ENCODE measurements at places on chromosomes 4 and X.

DNA sequence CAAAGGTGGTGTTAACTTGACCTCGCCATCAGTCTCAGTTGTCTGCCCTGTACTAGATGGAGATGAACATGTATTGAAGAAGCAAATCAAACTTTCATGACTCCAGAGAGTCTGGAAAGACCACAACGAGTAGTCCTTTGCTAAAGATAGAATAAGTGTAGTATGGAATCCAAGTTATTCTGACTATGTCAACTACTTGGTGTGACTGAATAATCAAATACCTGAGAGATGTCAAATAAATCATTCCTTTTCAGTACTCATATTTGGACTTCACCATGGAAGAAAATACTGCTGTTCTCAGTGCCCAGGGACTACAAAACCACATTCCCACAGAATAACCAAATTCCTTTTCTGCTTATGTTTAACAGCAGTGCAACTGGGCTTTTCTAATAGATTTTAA is 161.2 kb upstream of the SPRY1 start:
- no peak for DNase-seq

DNA sequence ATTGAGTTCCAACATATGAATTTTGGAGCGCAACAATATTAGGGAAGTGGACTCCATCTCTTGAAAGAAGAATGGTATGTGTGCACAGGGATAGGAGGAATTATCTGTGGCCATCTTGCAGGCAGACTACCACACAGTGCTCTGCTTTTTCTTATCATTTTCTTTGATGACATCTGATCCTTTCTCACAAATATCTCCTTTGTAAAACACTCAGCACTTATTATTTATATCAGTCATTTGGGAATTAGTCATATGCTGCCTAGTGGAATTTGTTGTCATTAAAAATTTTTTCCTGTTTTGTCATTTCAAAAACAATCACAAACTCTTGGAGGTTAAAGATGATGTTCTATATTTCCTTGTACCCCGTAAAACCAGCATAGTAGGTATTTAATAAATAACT is 444.3 kb upstream of the ATOH1 start:
- no peak for DNase-seq

- no peak for DNase-seq
Observed at GRCh38 chrX:11458170-11458569, 165.0 kb downstream of the AMELX start.

- no peak for DNase-seq
Observed at GRCh38 chr4:74376888-74377483, 12.0 kb downstream of the EREG start.

- no peak for DNase-seq
Observed at GRCh38 chr4:184420402-184420801, 53.9 kb downstream of the IRF2 start.

- DNase-seq, result no peak
Observed at GRCh38 chr4:95360906-95361695, 187.7 kb downstream of the UNC5C start.

DNA sequence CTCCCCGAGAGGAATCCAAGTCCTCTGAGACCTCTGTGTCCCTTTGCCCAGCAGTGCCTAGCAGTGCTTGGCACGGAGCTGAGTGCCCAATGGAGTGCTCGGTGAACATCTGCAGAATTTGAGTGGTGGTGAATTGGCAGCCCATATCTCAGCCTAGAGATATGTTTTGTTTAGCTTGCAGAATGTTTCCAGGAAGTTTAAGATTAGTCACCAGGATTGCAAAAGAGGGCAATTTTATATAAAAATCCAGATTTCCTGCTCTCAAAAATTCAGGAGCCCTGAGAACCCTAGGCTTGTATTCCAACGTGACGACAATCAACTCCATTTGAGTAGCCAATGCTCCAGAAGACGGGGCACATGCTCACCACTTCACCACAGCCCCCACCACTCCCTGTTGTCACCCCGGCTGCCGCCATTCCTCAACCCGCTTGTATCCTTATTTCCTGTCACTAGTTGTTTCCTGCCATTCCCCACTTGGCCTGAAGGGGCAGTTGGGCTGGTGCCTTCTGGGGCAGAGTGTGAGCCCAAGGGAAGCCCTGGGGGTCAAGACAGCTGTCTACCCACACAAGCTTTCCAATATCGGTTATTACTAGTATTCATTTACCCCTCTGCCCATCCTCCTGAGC is 116.9 kb downstream of the EFNB1 start:
- no peak for DNase-seq

- DNase-seq, result no peak
Observed at GRCh38 chr4:150308824-150309472, 230.7 kb downstream of the DCLK2 start.

- DNase-seq, result no peak
Observed at GRCh38 chrX:82335772-82336171, 1133.9 kb downstream of the SH3BGRL start.

DNA sequence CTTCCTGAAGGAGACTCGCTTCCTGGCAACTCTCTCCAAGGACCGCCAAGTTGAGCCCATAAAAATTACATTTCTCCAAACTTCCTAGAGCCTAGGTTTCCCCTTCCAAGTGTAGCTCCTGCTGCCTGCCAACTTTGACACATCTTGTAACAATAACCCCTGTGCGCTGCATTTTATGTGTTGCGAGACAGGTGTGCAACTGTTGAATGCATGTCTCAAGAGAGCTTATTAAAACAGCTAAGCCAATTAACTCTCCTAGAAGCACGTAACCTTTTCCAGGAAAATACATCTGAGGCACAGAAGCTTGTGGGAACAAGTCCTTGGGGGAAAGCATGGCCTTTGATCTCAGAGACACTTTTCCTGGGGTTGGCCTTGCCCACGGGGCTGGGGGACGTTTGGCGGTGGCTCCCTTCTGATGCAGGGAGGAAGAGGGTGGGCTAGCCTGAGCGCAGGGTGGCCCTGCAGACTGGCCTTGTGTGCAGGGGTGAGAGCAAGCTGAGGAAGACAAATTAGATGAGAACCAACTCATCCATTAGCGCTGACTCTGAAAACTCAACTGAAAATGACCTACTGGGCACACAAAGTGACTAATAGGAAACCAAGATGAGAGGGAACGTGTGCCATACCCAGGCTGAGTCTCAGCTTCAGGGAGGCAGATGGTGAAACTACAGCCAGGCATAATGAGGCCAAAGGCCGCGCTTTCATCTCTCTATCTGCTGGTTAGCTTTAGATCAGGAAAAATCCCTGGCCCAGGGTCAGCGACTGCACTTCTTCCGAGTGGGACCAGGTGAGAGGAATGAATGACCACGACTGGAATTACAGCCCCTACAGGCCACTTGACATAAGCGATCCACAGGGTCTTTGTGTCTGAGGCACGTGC is 75.3 kb downstream of the ENPP6 start:
- DNase-seq, result no peak

- no peak for DNase-seq
Observed at GRCh38 chr4:174397366-174398155, 113.8 kb downstream of the CEP44 start.

- DNase-seq, result no peak
Observed at GRCh38 chr4:138833974-138834373, 181.6 kb upstream of the NOCT start.

- no peak for DNase-seq
Observed at GRCh38 chrX:107700317-107700774, 72.0 kb downstream of the PRPS1 start.

- no peak for DNase-seq
Observed at GRCh38 chr4:110075083-110075738, 123.2 kb downstream of the ELOVL6 start.

DNA sequence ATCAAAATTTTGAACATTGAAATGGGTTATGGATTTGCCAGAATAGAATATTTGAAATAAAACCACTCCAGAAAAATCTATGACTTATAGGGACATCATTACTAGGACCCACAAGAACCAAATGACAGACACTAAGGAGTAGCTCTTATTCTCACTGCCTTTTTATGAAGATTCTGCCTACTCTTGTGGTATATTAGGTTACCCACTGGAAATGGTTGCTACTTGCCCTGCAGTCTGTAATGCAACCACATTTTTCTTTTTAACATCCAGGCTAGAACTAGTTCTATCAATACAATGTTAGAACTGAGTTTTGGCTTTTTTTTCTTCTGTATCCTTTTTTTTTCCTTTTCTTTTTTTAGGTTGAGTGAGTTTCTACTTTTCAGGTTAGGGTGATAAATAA is 158.9 kb downstream of the PPP1R2C start:
- DNase-seq, result no peak
